ENCODE measurements at places on chromosomes 7 and 10.

DNA sequence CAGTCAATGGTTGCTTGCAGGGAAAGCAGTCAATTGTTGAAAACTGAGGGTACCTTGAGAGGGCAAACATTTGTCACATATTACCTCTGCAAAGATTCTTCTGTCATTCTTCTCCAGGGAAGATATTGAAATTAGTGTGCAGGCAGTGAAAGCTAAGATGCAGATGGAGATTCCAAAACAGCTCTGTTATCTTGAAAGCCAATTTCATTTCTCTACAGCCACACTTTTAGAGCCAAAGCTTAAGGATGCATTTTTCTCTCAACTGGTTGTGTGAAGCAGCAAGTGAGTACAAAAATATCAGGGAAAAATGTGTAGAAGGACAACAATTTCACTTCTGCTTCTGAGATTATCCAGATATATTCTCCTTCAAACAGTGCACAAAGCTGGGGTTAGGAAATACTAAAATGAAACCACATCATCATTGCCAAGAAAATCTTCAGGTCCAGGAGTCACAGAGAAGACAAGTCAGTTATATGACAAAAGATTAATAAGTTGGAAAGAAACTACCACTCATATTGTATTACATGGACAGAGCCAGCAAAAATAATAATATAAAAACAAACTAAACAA, 16.3 kb downstream of the SGMS1 start:
- DNase-seq = peak; percentile 29

GRCh38 chr10:71209352-71209715, 3.0 kb upstream of the UNC5B start:
- DNase-seq = no peak

DNA sequence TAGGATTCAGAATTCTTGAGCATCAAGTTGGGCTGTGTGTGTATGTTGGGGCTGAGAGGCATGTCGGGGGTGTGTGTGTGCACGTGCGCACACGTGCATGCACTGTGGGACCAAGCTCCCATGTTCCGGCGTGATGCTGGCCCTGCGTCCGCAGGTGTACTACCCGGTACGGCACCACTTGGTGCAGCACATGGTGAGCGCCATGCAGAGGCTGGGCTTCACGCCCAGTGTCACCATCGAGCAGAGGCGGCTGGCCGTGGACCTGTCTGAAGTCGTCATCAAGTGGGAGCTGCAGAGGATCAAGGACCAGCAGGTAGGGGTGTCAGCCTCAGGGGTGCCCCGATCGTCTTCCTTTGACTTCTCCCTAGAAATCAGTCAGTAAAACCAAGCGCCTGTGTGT, 77.7 kb downstream of the TRRAP start:
- no peak for DNase-seq

- no peak for DNase-seq
These were observed 519.5 kb upstream of the ZWINT start for GRCh38 chr10:56880606-56881005.

DNA sequence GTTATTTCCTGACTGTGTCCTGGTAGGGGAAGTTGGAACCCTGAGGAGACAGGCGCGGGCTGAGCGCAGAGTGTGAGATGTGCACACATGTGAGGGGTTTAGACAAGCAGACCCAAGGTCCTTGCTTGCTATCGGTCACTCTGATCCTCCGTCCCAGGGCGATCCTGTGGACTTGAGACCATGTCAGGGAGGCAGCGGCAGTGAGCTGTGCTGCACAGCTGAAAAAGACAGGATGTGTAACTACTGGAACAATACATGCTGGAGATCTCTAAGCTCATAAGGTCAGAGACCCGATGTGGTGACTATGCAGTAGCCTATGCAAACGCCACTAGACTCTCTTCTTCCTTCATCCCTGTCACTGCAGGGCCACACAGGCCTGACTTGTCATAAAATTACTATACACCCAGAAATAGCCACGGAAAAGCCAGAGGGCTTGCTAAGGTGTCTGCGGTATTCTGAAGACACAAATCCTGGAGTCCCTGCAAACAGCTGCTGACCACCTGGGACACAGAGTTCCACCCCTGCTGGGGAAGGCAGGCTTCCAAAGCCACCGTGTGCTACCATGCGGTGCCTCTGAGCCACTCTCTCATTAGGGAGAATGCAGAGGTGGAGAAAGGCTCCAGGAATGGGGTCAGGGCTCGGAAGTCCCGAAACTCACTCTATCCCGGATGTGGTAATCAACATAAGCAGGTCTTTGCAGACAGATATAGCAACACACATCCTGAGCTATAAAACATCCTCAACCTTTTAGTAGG, 91.1 kb upstream of the DDC start:
- no peak for DNase-seq

DNA sequence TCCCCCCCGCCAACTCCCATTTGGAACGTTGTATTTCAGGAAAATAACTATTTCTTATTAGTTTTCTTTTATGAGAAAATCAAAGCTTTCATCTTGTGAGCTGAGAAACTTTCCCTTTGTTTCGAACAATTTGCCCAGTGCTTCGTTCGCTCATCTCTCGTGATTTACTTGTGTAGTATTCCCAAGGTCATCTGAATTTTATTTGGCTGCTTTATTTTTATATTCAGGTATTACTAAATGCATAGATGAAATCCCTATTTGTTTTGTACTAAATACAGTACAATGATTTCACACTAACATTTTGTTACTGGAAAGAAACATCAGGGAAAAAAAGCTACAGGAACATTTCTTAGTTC, 12.0 kb upstream of the EBLN1 start:
- no peak for DNase-seq

DNA sequence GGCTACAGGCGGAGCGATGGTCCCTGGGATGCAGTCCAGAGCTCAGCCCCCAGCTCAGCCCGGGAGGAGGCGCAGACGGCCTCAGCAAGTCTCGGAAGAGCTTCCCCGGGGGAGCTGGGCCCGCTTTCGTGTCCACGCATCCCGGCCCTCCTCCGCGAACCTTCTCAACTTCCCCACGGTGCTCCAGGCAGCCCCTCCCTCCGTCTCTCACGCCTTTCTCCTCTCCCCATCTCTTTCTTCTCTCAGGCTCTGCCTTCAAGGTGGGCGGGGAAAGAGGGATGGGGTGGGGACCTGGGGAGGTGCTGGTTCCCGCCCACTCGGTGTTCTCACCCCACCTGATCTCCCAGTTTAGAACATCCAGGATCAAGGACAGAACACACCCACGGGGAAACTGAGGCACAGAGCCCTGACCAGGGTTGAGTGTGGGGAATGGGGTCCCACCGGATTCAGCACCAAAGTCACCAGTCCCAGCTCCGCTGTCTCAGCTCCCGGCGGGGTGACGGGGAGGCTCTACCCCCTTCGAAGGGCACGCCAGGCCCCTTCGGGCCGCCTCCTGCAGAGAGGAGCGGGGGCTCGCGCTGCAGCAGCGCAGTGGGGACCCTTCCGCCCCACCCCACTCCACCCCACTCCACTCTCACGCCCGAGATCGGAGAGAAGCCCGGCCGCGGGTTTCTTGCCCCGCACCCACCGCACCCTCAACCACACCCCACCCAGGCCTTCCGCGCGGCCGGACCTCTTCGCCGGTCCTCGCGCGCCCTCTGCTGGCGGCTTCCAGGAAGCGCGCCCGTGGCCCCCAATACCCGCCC, 18.2 kb downstream of the POLL start:
- DNase-seq = peak; percentile 72

GRCh38 chr7:78709658-78710057, 743.8 kb downstream of the MAGI2 start:
- DNase-seq = no peak

- DNase-seq = no peak
These were observed 2.7 kb downstream of the PUS7 start for GRCh38 chr7:105519353-105519752.

DNA sequence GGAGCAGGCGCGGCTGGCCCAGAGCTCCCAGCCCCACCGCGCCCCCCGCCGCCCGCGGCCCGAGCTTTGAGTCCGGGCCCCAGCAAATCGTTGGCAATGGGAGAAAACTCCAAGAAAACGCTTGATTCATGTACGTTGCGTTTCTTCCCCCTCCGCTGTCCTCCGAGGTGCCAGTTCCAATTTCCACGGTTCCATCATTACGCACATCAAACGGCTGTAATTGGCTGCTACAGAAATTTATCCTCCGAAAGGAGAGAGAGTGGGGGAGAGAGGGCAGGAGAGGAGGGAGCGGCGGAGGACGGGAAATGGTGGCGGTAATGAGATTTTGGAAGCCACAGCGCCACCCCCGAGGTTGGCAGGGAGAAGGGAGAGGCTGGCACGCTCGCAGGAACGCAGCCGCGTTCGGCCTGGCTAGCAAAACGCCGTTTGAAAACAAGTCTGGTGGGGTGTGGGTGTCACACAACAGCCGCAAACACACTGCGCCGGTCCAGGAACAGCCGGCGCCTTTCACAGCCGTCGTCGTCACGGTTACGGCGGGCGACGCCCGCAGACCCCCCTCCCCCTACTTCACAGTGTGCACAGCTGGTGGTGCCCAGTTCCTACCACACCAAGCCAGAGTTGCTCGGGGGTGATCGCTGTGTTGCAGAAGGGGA, 57.5 kb downstream of the UNCX start:
- DNase-seq = no peak

GRCh38 chr10:132980426-132981172, 38.2 kb upstream of the CFAP46 start:
- no peak for DNase-seq

GRCh38 chr10:88374392-88375175, 208.5 kb downstream of the RNLS start:
- no peak for DNase-seq

GRCh38 chr10:129716881-129717280, 247.2 kb downstream of the EBF3 start:
- DNase-seq = no peak

DNA sequence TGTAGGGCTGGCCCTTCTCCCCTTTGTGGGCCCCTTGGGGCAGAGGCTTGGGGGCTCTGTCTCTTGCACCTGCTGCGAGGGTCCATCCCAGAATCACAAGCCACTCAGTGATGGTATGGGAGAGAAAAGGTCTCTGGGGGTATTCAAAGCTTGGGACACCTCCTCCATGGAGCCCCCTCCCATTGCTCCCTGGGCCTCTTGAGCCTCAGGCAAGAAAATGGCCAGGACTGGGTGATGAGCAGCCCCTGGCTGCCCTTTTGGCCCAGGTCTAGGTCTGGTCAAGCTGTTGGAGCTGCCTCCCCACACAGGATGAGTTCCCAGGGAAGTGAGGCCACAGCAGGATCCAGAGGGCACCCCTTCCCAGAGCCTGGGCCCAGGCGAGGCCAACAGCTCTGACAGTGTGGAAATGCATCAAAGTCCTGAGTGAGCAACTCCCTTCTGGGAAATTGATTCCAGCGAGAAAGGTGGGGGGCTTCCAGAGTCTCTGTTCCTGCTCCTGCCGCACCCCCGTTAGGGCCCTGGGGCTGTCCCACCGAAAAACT, 3.4 kb upstream of the MYL7 start:
- no peak for DNase-seq

GRCh38 chr10:25232204-25232603, 57.4 kb downstream of the GPR158 start:
- no peak for DNase-seq

- DNase-seq = no peak
These were observed 420.1 kb upstream of the MGMT start for GRCh38 chr10:129046962-129047361.

DNA sequence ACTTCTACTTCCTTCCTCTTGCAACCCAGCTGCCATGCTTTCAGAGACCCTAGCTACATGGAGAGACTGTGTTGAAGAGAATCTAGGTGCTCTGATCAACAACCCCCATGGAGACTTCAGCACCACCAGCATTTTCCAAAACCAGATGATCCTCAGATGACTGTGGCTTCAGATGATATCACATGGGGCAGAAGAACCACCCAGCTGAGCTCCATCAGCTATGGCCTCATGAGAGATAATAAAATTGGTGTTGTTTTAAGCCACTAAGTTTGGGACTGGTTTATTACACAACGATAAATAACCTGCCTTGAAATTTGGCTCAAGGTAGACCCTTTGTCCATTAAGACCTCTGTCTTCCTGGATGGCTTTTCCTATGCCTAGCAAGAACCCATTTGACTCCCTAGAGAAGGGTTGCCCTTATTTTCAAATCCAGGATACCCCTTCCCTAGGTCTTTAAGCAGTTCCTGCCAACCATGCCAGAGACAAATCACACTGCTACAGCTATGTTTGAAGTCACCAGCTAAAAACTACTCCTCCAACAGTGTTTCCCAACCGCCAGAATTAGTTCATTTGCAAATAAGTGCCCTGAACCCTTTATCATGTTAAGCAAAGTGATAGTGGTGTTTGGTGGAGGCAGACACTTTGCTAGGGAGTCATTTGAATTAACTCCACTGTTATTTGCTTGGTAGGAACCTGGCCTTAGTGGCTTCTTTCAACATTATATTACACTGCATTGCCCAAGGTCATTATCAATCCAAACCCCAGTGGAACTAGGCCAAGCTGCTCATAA, 136.9 kb upstream of the PALS2 start:
- no peak for DNase-seq

DNA sequence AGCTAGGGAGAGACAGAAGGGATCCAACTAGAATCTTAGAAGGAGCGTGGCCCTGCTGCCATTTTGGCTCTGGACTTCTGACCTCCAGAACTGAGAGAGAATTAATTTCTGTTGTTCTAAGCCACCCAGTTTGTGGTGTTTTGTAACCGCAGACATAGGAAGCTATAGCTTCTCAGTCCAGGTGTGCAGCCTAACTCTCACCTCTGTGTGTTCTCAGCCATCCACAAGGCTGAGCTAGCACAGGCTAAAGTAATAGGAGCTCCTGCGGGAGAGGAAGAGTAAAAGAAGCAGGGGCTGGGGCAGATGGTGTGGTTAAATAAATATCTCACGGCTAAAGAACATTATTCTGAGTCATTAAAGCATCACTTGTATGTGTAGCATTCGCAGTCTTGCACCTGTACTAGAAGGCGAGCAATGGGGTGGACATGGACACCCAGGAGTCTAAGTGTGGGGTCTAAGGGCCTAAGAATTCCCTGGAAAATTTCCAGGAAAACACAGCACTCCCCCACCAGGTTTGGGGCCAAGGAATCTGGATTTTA, 94.1 kb downstream of the AOAH start:
- no peak for DNase-seq

GRCh38 chr10:86888585-86889381, 68.6 kb downstream of the MMRN2 start:
- DNase-seq = peak; percentile 77

- DNase-seq = no peak
These were observed 186.6 kb upstream of the INHBA start for GRCh38 chr7:41889472-41889871.

DNA sequence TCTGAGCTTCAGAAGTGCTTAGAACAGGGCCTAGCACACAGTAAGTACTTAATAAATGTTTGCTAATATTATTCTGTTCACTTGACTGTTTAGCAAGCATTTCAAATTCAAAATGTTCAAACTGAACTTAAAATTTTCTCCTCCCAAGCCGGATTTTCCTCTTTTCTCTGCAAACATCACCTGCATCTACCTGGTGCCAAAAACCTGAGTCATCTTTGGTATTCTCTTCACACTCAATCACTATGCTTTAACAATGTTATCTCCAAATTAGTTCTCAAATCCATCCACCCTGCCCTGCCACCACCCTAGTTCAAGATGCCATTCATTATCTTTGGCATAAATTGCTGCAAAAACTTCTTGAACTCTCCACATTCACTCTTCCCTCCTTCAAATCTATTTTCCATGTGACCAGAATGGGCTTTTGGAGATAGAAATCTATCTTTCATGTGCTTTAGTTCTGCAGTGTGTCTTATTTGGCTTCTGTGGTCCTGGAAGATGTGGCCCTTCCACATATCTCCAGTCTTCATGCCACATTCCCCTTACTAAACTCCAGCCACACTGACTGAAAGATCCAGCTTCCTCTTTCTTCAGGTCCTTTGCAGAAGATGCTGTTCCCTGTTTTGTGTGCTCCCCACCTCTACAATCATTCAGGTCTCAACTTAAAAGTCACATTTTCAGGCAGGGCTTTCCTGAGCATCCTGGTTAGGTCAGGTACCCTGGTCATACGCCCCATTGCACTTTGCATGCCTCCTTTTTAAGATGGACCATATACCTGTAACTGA, 2.0 kb downstream of the GGCT start:
- no peak for DNase-seq

Measured in inflammatory macrophage treated with lipopolysaccharide for 4 hours (primary cell).